Tongue (tissue), 3 donors: ENCODE measurements at places on chromosomes 6 and 20. TPM values are rescaled to one million over a fixed set of nuclear protein-coding genes. Genes with fewer than 3 reads are reported as not detected.

SLC39A7 gene
- total RNA-seq: 70.4 TPM

DLK2 gene
- 5.2 TPM for total RNA-seq

TSBP1 gene
- total RNA-seq: not detected

BPIFA1 gene
- 109 TPM for total RNA-seq

SNAP91 gene
- total RNA-seq: 2.9 TPM

AHCY gene
- total RNA-seq: 73.4 TPM

PNLDC1 gene
- total RNA-seq: 0.82 TPM

ABCC10 gene
- total RNA-seq: 13.4 TPM

CLPSL2 gene
- total RNA-seq: not detected

GSTA3 gene
- not detected for total RNA-seq

DUSP22 gene
- total RNA-seq: 31.8 TPM

BRD2 gene
- total RNA-seq: 84.5 TPM

SLC17A3 gene
- not detected for total RNA-seq

BFSP1 gene
- 1.6 TPM for total RNA-seq

CCM2L gene
- 9.7 TPM for total RNA-seq

POPDC3 gene
- total RNA-seq: 70.0 TPM

NOX3 gene
- total RNA-seq: not detected

SLPI gene
- 181 TPM for total RNA-seq

SHLD1 gene
- 3.5 TPM for total RNA-seq

CSNK2A1 gene
- total RNA-seq: 203 TPM

ETV7 gene
- total RNA-seq: 0.21 TPM

FAM184A gene
- 16.4 TPM for total RNA-seq

DEF6 gene
- total RNA-seq: 11.6 TPM

TRIM15 gene
- total RNA-seq: not detected

KCNG1 gene
- total RNA-seq: 1.3 TPM

OR2J3 gene
- not detected for total RNA-seq

NT5E gene
- total RNA-seq: 22.3 TPM

FRK gene
- 2.7 TPM for total RNA-seq

WFDC10B gene
- total RNA-seq: not detected

TRIM31 gene
- not detected for total RNA-seq

BMP5 gene
- 13.5 TPM for total RNA-seq

ATG5 gene
- 45.3 TPM for total RNA-seq

C6orf58 gene
- not detected for total RNA-seq

MAFB gene
- total RNA-seq: 19.5 TPM

CDKN1A gene
- 99.0 TPM for total RNA-seq

RSPH9 gene
- total RNA-seq: 0.41 TPM

PPDPF gene
- 35.2 TPM for total RNA-seq

PI16 gene
- total RNA-seq: 25.3 TPM
